Stimulated activated CD4-positive, alpha-beta T cell treated with anti-CD3 and anti-CD28 coated beads, TNF-alpha, amount 100 ng/mL, for 1 hour (primary cell): ENCODE measurements at places on chromosomes 5 and 9.

DNA sequence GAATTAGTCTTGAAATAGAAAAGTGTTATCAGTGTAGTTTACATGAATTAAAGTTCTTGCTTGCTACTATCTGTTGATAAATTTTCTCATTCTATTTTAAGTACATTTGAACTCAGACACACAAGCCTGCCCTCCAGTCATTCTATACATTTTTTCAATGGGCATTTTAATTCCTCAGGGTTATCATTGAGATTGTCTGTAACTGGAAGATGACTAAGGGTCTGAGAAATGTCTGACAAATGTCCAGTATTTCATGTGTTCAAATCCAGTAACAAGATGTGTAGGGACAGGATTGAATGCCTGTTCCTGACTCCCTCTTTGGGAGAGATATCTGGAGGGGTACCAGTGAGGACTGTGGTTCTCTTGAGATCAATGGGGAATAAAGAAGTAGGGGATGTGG lies 223.9 kb upstream of the ADAMTSL1 start:
- no peak for DNase-seq

DNA sequence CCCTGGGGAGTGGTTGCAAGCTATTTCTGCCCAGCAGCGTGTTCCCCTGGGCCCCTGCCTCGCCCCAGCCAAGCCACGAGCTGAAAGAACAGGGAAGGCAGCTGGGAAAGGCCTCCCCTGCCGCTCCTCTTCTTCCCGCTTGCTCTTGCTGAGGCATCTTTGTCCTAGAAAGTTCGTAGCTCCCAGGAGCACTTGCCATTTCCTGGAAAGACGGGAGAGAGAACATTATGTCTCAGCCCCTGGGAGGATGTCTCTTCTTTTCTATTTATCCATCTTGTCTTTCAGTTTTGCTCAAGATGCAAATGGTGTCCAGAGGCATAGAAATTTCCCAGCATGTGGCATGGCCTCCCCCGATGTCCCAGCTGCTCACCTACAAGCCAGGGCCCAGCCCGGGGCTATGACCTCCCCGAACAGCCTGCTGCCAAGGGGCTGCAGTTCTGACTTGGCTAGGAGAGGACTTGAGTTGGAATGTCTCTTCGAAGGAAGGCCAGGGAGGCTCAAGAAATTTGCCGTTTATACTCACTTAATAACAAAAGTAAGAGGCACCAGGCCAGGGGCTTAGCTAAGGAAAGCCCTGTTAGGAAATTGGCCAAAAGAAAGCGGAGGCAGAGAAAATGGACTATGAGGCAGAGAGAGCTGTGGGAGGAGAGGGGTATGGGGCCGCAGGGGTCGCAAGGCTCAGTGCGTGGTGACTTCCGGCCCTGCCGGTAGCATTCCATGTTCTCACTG lies 87.3 kb downstream of the LIFR start:
- no peak for DNase-seq

- DNase-seq, result no peak
These were observed 3.9 kb downstream of the PPP3R2 start for GRCh38 chr9:101590901-101591300.

DNA sequence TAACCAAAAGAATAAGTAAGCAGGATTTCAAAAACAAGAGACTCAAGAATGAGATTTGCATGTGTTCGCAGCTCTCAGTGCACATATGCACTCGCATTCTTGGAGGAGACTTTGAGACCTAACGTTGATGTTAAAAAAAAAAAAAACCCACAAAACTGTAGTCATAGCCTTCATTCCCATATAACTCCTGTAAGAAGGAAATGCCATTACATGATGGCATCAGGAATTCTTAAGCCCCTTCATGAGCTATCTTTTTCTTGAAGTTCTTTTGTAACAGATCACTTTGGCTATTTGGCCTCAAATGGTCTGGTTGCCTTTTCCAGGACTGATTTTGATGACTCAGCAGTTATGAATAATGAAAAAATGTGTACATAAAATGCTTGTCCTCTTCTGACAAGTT lies 113.8 kb downstream of the ALDH1A1 start:
- no peak for DNase-seq

GRCh38 chr5:154945695-154946301 lies 4.9 kb downstream of the MRPL22 start:
- DNase-seq, result no peak

- DNase-seq, result no peak
These were observed 23.6 kb upstream of the FIBCD1 start for GRCh38 chr9:130962418-130963316.

DNA sequence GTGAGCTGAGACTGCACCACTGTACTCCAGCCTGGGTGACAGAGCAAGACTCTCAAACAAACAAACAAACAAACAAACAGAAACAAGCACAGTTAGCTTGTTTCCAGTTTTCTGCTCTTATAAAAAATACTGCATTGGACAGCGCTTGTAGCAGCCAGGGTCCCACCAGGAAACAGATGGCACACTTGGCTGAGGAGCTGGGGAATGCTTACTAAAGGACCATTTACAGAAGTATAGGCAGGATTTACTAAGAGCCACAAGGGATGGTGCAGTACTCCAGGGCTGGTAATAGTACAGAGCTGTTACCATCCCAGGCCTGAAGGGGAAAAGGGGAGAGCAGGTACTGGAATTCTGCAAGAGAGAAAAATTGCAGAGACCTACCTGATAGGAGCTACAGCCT lies 5.2 kb upstream of the ANKS6 start:
- DNase-seq, result no peak

- no peak for DNase-seq
These were observed 905 bp downstream of the CDK9 start for GRCh38 chr9:127786773-127787104.

- DNase-seq, result no peak
These were observed 156.4 kb downstream of the FAM174A start for GRCh38 chr5:100691548-100691947.

DNA sequence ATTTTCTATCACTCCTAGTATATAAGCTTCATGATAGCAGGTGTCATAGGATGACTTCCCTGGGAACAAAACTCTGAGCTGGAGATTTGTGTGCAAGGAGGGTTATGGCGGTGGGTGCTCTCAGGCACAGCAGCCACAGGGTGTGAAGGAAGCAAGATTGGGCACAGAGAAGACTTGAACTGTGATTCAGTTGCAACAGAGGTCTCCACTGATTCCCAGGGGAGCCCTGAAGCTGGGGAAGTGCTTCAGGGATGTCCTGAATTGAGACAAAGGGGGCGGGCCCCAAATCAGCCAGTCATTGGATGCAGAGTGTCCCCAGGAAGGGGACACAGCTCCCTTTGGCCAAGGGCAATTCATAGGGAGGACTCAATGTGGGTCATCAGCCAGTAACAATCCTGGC lies 44.4 kb upstream of the ANKRD55 start:
- DNase-seq, result no peak

GRCh38 chr9:111805830-111806241 lies 11.1 kb upstream of the SHOC1 start:
- DNase-seq, result no peak

DNA sequence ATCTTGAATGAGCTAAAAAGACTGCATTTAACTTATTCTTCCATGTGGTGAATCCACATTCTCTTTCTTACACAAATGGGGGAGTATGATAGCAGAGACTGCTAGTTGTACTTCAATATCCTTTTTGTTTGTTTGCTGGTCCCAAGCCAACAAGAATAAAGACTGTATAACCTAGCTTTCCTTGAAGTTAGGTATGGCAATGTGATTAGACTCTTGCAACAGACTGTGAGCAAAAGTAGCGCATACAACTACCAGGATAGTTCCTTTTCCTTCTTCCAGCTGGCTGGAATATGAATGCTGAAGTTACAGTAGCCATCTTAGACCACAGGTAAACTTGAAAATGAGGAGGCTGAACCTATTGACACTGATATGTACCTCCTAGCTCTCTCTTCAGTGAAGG lies 17.9 kb upstream of the KIF2A start:
- DNase-seq, result no peak

GRCh38 chr9:81083854-81084512 lies 605.4 kb downstream of the TLE1 start:
- DNase-seq, result no peak

- DNase-seq, result no peak
These were observed 275 bp downstream of the AHRR start for GRCh38 chr5:321726-322251.

- no peak for DNase-seq
These were observed 37.0 kb downstream of the NACC2 start for GRCh38 chr9:136058084-136058483.

DNA sequence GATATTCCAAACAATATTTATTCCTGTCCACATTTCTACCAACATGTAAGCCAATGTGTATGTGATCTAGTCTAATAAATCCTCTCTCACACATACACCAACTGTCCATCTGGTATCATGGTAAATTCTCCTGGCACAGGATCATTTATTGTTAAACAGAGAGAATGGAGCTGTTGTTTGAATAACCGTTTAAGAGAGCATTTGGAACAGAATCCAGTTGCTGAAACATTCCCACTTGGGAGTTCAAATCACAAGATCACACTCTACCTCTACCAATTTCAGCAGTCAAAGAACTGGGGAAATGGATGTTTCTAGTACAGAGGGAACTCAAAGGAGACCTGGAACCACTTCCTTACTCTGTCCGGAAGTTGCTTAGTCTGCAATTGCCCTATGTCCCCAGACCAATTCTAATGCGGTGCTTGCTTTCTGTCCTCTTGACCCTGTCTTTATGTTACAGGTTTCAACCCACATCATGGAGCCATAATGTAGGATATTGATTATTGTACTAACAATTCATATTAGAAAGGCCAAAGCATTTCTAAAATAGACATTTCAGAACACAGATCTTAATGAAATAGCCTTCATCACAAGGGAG lies 488.4 kb downstream of the SEMA5A start:
- no peak for DNase-seq

GRCh38 chr5:148156609-148157008 lies 11.7 kb upstream of the SPINK14 start:
- no peak for DNase-seq

DNA sequence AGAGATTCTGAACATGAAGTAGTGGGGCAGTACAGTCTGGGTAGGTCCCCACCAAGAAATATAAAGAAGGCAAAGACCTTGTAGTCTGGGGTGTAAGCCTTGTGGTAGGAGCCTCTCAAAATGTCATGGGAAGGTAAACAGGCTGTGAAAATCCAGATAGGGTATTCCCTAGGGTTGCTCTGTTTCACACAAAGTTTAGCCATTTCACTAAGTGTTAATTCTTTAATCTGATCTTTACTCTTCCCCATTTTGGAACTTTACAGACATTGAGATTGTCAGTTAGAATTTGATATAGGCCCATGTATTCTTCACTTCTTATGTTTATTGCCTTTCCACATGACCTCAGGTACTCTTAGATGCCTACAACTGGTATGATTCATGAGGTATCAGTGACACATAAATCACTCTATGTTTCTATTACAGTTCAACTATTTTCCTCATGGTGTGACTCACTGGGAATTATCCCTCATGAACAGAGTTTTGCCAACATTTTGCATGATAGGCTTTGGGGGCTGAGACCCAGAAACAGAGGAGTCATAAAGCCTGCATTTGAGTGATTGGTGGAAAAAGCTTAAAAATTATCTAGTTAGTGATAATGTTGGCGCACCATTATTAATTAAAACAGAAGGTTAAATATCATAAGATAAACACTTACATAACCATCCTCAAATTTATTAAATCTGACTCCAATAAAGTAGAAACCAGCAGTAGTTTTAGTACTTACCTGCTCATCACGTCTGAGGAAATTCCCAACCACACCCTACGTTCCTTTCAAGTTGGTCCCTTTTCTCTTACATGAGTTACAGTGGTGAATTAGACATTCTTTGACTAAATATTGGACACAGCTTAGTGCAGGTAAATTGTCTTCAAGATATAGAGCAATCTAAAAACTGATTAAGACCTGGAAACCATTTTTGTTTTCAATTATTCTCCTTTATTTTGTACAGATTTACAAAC lies 399.8 kb upstream of the MEF2C start:
- DNase-seq, result no peak

- no peak for DNase-seq
These were observed 17.3 kb upstream of the TGFBI start for GRCh38 chr5:136011414-136012001.

GRCh38 chr5:154284433-154284832 lies 93.9 kb downstream of the GALNT10 start:
- no peak for DNase-seq

DNA sequence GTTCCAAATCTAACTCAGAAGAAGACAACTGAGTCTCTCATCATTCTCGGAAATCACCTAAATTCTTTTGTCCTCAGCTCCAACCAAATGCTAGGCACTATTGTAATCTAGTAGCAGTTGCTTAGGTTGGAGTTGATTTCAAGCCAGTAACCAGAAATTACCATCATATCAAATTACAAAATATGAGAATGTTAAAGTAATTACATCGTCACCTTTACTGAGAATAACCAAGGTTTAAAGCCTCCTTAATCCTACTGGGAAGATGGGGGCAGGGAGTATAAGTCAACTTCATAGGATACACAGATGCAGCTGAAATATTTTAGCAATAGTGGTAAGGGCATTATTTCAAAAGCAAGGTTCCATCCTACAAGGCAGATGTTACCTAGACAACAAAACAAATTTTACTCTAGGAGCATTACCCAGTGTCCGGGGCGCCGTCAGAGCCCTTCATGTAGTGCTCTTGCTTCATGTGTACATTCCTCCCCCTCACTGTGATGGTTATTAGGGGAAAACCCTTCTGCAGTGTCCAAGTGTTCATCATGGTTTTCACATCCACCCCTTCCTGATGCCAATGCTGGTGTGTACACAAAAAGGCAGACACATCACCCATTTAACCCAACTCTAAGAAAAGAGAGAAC lies 19.5 kb downstream of the ERAP1 start:
- DNase-seq, result no peak

GRCh38 chr5:6804766-6805501 lies 91.7 kb downstream of the TENT4A start:
- no peak for DNase-seq

DNA sequence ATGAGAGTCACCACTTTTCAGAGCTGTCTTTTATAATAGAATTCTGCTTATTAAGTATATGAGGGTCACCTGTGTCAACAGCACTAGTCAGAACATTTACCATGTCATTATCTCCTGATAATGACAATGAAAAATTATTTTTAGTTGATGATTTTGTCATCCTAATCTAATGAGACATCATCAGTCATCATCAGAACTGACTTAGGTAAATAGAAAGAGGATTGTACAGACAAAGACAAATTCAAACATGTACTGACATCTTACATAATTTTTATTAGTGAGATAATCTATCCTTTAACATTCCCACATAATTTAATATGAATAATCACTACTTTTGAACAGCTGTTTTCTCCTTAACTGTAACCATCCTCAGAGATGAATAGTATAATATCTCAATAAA lies 22.6 kb downstream of the CDH9 start:
- DNase-seq, result no peak

DNA sequence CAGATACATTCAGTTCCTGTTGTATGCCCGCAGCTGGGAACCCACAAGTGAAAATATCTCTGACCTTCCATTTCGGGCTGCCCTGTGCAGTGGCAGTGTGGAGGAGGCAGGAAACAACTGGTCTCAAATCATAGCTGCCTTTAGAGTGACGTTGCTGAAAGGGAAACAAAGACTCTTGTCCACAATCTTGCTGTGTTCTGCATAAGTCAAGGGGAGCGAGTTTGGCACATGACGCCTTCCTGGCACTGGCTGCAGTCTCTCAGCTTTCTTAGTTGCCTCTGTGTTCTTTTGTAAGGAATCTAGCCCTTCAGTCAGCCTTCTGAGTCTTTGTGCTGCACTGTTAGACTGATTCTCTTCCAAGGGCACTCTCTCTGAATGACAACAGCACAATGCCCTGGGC lies 24.0 kb downstream of the ADAMTS16 start:
- DNase-seq, result no peak

- no peak for DNase-seq
These were observed 9.8 kb downstream of the PIK3R1 start for GRCh38 chr5:68225188-68225910.

GRCh38 chr5:127441799-127442484 lies 75.5 kb upstream of the PRRC1 start:
- no peak for DNase-seq
